ENCODE measurements at places on chromosomes 11 and 22.

DNA sequence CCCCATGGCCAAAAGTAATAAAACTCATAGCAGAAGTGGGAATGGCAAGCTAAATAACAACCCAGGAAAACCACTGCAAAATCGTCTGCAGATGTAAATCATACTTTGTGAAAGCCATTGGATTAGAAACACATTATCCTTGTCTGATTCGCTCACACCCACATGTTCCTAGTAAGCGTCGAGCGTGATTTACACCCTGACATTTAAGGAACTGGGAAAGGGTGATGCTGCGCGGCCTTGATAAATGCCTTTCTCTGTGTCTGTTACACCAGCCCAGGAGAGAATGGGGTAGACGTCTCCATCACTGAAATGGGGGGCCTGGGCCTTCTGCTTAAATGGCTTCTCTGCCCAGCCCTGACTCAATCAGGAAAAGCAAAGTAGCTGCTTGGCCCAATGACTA is 162.7 kb downstream of the NTM start:
- DNase-seq, result no peak

DNA sequence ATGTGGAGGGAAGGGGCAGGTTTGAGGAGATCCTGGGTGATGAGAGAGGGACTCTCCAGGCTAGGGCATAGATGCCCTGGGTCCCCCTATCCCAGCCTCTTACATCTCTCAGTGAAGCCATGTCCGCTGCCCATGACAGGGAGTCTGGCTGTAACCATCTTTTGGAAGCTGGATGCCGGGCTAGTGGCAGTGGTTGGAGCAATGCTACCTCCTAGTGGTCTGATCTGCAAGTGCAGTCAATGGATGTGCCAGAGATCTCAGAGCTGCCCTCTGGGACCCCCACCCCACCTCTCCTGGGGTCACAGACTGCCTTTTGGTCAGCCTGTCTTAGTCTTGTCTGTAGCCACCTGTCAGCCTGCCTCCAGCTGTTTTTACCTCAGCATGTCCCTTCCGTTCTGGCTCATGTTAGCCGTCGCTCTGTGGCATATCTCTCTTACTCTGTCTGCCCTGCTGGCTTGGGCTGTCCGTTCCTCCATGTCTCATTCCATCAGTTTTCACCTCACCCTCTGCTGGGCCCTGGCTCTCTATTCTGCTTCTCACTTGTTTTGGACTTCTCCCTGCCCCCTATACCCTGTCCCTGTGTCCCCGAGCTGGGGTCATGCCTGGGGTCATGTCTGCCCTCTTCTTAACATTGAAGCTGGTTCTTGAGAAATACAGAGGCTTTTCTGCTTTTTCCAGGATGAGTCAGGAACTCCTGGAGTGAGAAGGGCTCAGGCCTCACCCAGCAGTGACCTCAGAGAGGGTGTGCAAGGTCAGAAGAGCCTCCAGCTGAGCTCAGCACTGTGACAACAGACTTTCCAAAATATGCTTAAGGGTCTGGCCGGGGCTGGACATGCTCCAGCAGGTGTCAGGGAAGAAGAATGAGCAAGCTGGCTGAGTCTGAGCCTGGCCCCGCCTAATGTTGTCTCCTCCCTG is 52.0 kb upstream of the THY1 start:
- DNase-seq, result peak; percentile 31

GRCh38 chr11:71486320-71486719 is 33.3 kb downstream of the NADSYN1 start:
- no peak for DNase-seq

- no peak for DNase-seq
These were observed 883 bp upstream of the VPREB3 start for GRCh38 chr22:23754980-23755636.

- DNase-seq, result no peak
These were observed 952.5 kb downstream of the OPCML start for GRCh38 chr11:132579634-132580327.

GRCh38 chr11:33514079-33514925 is 186.3 kb downstream of the C11orf91 start:
- no peak for DNase-seq

DNA sequence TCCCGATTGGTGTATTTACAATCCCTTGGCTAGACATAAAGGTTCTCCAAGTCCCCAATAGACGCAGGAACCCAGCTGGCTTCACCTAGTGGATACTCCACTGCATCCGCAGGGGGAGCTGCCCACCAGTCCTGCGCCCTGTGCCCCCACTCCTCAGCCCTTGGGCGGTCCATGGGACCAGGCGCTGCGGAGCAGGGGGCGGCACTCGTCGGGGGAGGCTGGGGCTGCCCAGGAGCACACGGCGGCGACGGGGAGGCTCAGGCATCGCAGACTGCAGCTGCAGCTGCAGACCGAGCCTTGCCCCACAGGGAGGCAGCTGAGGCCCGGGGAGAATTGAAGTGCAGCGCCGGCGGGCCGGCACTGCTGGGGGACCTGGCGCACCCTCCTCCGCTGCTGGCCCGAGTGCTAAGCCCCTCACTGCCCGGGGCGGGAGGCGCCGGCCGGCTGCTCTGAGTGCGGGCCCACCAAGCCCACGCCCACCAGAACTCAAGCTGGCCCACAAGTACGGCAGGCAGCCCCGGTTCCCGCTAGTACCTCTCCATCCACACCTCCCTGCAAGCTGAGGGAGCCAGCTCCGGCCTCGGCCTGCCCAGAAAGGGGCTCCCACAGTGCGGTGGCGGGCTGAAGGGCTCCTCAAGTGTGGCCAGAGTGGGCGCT is 12.2 kb upstream of the SIK3 start:
- DNase-seq, result no peak

- DNase-seq, result no peak
These were observed 806.2 kb downstream of the TBC1D22A start for GRCh38 chr22:47568700-47569099.

DNA sequence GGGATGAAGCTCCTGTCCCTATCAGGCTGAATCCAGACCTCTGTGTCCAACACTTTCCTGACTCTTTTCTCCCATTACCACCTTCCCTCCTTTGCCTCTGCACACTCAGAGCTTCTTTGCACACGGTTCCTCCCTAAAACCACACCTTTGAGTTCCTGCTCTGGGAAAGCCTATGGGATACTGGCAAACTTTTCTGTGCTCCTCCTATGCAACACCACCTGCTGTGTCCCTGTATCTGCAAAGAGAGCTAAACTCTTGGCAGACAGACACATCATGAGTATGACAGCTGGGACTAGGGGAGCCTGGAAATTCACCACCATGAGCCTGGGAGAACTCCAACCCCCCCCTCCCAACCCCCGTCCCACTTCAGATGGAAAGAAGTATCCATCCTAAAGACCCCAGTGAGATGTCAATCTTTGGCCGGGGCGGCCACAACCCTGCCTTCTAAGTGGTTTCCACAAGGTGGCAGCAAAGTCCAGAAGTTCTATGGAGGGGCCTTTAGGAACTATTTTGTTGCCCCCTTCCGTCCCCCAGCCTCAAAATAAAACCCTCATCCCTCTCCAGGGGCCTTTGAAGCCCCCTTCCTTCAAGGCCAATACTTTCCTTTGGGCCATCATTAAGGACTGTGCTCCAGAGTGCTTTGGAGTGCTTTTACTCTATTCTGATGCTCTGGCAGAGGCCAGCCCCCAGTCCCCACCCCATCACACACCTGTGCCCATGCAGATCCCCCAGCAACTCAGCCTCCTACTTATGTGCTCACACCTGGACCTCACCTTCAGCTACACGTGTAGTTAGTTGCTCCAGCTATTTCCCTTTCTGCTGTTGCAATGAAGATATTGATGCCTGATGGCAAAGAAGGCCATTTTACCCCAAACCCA is 19.4 kb downstream of the HTR3A start:
- DNase-seq, result peak; percentile 10

DNA sequence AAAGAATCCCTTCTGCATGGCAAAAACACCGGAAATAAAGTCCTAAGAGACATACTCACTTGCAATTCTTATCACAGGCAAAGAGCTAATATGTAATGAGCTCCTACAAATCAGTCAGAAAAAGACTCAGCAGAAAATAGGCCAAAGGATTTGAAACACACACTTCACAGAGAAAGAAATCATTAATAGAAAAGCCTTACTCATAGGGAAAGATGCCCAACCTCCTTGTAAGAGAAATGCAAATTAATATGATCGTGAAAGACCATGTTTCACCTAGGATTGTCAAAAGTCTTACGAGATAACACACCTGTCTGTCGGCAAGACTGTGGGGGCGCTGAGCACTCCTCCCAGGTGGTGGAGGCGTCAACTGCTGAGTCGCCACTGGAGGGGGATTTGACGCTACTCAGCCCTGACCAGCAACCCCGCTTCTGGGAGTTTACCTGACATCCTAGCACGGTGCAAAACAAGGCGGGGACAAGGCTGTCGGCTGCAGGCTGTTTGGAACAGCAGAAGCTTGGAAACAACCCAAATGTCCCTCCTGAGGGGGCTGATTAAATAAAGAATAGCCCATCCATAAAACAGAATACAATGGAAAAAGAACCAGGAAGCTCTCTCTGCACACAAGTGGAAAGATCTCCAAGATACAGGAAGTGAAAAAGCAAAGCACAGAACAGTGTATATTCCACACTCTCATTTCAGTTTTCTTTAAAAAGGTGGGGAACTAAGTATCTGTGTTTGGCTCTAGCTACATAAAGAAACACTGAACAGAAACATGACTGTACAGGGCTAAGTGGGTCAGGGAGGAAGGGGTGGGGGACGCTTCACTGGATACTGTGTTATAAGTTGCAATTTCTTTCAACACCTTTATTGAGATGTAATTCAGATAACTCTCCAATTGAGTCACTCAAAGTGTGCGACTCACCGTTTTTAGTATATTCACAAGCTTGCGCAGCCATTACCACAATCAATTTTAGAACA is 11.5 kb downstream of the CSNK1E start:
- no peak for DNase-seq

DNA sequence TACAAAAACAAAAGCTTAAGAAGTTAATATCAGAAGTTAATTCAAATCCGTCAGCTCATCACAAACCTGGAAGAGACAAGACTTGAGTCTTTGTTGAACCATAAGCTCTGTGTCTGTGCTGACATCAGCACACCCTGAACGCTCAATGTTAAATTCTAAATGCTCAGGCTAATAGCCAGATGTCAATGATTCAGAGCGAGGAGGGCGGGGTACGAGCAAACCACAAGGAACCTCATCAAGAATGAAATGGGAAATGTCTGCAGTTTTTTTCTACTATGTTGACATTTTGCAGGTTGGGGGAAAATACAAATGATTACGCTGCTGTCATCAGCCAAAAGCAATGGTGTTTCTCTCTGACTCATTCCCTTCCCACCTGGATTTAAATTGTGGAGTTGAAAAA is 1057.2 kb downstream of the NTM start:
- DNase-seq, result no peak

DNA sequence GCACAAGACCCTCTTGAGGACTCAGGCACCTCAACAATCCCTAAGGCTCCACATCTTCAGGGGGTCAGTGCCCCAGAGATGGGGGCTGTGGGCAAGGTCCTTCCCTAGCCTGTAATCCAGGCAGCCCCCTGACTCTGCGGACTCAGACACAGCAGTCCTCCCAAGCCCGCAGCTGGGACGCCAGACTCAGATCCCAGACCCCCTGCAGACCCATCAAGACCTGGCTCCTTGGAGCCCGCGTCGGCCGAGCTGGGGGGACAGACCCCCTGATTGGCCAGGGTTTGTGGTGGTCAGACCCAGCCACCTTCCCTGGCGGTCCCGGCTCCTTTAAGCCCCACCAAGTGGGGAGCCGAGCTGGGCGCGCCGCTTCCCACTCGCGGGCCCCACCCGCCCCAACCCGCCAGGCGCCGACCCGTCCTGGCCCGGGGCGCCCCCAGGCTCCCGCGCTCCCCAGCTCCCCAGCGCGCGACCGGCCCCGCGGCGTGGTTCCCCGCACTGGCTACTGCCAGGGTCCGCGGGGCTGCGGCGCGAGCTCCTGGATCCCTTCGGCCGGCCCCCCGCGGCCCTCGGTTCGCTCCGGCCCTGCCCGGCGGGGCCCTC is 458 bp downstream of the OSBPL5 start:
- DNase-seq, result no peak

GRCh38 chr11:45530776-45531175 is 134.6 kb downstream of the CHST1 start:
- DNase-seq, result no peak

- DNase-seq, result no peak
These were observed 1.8 kb upstream of the RAB3IL1 start for GRCh38 chr11:61918938-61919704.

DNA sequence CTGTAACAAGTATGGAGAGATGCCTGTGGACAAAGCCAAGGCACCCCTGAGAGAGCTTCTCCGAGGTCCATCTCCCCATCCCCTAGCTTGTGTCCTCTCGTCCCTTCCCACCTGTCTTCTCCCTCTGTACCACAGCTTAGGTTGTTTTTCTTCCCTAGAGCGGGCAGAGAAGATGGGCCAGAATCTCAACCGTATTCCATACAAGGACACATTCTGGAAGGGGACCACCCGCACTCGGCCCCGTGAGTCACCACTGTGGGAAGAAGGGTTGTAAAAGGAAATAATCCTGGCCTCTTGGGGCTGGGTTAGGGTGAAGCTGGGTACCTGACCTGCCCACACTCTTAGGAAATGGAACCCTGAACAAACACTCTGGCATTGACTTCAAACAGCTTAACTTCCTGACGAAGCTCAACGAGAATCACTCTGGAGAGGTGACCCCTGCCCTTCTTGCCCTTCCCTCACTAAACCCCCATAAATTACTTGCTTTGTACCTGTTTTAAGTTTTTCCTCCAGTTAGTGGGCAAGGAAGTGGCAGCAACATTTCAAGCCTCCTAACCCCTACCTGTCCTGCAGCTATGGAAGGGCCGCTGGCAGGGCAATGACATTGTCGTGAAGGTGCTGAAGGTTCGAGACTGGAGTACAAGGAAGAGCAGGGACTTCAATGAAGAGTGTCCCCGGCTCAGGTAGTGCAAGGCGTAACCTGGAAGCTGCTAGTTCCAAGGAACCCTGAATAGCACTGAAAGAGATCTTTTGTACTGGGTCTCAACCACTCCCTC is 3.1 kb downstream of the TAF10 start:
- no peak for DNase-seq

GRCh38 chr11:11948242-11948947 is 60.0 kb downstream of the DKK3 start:
- DNase-seq, result no peak

All from activated CD8-positive, alpha-beta memory T cell treated with anti-CD3 and anti-CD28 coated beads for 48 hours (primary cell).